ENCODE measurements at places on chromosomes 6 and 20.

DNA sequence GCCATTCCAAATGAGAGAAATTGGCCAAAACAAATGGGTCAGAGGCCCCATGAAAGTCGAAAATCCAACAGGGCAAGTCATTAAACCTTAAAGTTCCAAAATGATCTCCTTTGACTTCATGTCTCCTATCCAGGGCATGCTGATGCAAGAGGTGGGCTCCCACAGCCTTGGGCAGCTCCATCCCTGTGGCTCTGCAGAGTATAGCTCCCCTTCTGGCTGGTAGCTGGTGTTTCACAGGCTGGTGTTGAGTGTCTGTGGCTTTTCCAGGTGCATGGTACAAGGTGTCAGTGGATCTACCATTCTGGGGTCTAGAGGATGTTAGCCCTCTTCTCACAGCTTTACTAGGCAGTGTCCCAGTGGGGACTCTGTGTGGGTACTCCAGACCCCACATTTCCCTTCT lies 115.2 kb upstream of the LAMA2 start:
- DNase-seq = no peak

GRCh38 chr20:11891776-11892545 lies 25.7 kb upstream of the BTBD3 start:
- no peak for DNase-seq

DNA sequence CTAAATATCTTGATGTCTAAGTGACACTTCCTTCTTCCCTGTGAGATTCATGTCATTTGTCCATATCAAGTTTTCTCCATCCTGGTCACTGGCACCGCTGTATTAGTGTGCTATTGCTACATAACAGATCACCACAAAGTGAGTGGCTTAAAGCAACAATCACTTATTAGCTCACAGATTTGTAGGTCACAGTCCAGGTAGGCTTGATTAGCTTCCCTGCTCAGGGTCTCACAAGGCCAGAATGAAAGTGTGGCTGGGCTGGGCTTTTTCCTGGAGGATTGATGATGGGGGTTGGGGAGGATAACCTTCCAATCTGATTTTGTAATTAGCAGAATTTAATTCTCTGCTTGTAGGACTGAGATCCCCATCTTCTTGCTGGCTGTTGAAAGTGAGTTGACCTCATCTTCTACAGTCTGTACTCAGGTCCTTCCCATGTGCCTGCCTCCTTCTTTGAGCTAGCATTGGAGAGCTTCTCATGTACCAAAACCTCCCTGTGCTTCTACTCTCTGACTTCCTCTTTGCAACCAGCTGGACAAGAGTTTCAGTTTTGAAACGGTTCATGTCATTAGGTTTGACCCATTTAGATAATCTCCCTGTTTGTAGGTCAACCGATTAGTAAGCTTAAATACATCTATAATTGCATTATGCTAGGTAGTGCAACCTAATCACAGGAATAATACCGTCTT lies 152.4 kb upstream of the MAN1A1 start:
- DNase-seq = no peak

DNA sequence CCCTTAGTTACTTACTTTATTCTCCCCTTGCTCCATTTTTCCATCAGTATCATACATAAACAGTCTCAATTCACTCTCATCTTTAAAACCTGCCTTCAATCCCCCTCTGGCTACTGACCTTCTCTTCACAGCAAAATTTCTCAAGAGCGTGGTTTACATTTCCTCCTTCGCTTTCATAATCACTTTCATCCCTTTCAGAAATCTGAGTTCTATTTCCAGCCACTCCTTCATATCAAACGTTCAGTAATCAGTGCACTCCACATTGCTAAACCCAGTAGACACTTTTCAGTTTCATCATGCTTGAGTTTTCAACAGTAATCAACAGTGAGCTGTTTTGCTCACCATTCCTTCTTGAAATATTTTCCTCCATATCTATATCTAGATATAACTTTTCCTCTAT lies 176.7 kb upstream of the HSF2 start:
- no peak for DNase-seq

- DNase-seq = no peak
These were observed 123.5 kb downstream of the RNF144B start for GRCh38 chr6:18510644-18511033.

- DNase-seq = no peak
These were observed 1.8 kb upstream of the FKBP1A start for GRCh38 chr20:1394686-1395085.

GRCh38 chr20:62985444-62985778 lies 21.4 kb downstream of the BHLHE23 start:
- DNase-seq = no peak

DNA sequence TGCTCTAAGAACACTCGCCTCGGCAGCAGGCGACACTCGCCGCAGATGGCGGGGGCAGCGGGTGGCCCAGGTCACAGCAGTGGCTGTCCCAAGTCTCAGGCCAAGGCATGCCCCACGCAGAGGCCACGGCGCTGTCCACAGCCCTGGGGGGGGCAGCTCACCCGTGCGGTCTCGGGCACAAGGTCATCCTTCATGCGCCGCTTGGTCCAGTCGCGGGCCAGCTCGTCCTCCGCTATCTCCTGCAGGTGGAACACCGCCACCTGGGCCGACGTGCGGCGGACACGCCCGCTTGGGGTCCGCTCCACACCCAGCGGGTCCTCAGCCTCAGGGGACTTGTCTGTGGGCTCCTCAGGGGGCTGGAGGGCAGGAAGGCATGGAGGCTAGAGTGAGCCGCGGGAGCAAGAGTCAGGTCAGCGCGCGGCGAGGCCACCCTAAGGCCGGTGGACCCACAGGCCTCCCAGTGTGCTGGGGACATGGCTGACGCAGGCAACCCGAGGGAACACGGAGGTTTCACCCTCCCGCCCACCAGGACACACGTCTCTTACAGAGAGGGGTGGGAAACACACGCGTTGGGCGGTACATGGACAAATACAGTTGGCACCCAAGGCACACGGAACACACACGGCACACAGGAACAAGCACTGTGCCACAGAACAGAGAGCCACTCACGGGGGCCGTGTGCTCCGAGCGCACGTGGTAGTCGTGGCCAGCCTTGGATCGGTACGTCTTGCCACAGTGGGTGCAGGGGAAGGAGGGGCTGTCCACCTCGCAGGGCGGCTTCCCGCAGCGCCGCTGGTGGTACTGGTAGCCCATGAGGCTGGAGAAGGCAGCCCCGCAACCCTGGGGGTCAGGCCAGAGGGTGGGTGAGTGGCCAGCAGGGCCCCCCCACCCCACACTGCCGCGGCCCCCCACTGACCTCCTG lies 6.5 kb upstream of the UCKL1 start:
- DNase-seq = no peak

DNA sequence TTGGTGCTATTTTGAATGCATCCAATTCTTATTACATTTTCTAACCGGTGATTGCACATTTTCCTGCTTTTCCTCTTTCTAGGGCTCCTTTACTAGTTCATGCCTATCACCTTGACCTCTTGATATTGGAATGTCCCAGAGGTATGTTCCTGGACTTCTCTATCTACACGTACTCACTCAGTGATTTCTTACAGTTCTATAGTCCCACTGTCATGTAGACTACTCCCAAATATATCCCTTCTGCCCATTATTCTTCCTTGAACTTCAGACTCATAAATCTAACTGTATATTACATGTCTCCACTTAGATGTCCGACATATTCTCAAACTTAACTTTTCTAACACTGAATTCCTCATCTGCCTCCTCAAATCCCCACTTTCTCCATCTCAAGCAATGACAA lies 7.2 kb upstream of the AHI1 start:
- DNase-seq = no peak
